ENCODE measurements at places on chromosomes 4 and X. TPM values are rescaled to one million over a fixed set of nuclear protein-coding genes. Genes with fewer than 3 reads are reported as not detected.

- DNase-seq, result no peak
Measured at GRCh38 chrX:136130931-136131833, 16.2 kb upstream of the FHL1 start.

- no peak for DNase-seq
Measured at GRCh38 chrX:19629541-19629940, 114.2 kb upstream of the MAP3K15 start.

- DNase-seq, result no peak
Measured at GRCh38 chr4:185457136-185457535, 14.4 kb downstream of the CCDC110 start.

GRCh38 chrX:19705196-19705769, 182.1 kb downstream of the SH3KBP1 start:
- no peak for DNase-seq

DNA sequence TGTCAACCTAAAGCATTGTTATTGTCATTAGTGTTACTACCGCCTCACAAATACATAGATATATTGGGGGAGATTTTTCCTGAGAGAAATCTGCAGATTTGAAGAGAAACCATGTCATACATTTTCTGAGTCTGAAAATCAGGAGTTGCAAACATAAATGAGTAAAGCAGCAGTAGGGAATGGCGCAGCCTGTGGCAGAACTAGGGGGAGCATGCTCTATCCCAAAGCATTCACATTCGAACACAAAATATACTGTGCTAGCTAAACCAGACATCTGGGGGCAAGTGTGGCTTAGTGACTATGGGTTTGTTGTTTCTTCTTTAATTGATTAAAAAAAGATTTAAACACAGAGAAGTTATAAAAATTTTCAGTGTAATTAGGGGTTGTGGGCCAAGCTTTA, 83.2 kb downstream of the CPE start:
- no peak for DNase-seq

DNA sequence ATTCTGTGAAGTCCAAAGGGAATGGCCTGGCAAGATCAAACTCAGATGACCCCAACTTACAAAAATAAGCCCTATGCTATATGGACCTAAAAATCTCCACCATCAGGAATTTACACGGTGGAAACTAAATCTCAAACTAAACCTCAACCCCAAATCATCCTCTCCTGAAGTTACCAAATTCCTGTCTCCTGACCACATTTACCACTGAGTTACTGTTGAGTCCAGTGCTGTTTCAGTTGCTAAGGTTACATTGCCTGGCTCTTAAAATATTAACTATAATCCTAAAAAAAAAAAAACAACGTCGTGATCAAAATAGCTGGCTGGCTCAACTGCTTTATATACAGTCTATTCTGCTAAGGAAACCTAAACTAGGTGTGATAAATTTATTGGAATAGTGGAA, 315.2 kb upstream of the SLIT2 start:
- DNase-seq, result peak; percentile 10

DNA sequence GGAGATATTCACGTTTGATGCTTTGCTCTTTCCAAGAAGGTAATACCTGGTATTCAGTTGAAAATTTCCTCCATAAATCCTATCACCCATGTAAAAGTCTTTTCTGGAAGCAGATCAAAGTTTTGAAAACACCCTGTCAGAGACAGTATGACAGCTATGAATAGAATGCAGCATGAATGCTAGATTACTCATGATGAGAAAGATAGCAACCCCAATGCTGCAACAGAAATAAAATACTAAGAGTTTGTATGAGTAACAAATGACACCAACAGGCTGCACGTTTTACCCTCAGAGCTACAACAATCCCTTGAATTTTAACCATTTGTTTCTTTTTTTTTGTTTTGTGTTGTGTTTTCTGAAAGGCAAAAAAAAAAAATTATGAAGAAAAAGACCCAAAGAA, 108.6 kb downstream of the ARHGAP6 start:
- DNase-seq, result no peak

DNA sequence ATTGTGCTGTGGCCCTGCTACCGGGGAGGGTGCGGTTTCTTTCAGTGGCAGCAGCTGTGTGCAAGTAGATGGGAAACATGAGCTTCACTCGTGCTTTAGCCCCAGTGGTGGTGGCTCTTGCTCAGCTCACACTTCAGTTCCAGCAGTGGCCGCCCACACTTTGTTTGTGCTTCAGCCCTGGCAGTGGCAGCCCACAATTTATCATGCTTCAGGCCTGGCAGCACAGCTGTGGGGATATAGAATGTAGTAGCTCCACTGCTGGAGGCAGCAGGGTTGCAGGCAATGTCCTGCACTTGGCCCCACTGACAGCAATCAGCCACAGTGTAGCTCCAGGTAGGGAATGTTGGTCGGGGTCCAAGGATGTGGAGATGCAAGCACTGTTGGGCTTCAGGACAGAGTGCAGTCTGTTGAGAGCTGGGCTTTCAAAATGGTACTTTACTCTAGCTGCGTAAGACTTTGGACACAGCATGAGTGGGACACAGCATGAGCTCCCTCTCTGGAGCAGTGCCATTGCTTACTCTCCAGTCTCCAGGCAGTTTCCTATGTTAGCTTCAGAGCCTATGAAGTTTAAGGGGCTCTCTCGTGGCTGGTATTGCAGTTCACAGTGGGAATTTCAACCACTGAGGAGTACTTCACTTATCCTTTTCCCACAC, 413.1 kb downstream of the PDGFC start:
- peak; percentile 15 for DNase-seq

DNA sequence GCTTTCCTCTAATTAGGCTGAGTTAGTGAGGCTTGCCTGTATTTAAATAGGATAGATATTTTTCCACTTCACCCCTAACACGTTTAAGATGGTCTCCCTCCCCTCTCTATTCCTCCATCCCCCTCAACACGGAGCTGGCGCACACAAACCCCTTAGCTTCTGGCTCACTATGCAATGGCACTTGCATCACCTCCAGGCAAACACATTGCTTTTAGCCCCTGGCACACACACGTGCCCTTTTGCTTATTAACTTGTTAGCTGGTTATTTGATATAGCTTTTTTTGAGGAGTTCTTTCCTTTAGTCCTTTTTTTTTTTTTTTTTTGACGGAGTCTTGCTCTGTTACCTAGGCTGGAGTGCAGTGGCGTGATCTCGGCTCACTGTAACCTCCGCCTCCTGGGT, 94.3 kb downstream of the HDAC8 start:
- DNase-seq, result no peak

DNA sequence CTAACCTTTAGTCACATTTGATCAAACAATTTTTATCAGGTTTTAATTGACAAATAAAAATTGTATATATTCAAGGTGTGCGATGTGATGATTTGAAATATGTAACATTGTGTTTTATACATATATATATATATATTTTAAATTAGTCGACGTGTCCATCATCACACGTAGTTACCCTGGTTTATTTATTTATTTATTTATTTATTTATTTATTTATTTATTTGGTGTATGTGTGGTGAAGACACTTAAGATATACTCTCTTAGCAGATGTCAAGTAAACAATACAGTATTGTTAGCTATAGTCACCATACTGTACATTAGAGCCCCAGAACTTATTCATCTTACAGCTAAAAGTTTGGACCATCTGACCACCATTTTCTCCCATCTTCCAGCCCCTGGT, 224.9 kb upstream of the HHIP start:
- DNase-seq, result no peak

- DNase-seq, result no peak
Measured at GRCh38 chrX:131801066-131801465, 222.0 kb upstream of the STK26 start.

Gene DGAT2L6
- not detected for total RNA-seq

Gene HTRA3
- 15.6 TPM for total RNA-seq
